ENCODE measurements at places on chromosomes 2 and 18.

DNA sequence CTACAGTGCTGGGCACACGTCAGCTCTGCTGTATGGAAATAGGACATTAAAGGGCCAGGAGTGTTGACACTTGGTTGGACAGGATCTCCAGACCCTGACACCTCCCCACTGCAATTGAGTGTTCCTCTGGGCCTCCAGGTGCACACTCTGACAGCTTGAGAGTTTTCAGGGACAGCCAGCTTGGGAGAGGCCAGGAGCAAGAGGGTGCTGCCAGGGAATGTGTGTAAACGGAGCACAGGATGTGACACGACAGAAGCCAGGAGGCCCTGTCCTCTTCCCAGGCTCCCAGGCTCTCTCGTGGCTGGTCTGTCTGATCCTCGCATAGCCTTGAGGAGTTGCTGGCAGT lies 318.1 kb upstream of the HS6ST1 start:
- DNase-seq = peak; percentile 63

DNA sequence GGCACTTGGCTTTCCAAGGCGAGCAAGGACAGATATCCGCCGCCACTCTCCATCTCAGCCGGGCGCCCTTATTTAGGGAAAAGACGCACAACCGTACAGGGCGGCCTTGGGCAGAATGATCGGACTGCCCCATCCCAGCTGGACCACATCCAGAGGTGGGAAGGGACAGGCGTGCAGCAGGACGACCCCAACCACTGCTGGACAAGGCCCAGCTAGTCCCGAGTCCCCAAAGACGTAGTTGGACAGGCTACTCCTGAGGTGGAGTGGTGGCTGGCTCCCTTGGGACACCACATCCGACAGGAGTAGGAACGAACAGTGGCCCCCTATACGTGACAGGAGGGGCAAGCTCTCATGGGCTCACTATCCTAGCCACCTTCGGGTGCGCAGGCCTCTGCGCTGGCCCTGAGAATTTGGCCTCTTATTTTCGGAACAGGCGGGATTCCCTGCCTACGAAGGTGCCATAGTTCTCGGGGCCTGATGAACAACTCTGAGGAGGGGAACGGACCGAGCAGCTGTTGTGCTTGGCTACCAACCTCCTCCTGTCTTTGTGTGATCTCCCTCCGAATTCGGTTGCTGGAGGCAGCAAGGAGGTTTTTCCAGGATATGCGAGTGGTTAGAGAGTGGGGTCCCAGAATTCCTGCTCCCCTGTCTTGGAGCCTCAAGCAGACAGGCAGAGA lies 2.3 kb downstream of the FEV start:
- DNase-seq = no peak

DNA sequence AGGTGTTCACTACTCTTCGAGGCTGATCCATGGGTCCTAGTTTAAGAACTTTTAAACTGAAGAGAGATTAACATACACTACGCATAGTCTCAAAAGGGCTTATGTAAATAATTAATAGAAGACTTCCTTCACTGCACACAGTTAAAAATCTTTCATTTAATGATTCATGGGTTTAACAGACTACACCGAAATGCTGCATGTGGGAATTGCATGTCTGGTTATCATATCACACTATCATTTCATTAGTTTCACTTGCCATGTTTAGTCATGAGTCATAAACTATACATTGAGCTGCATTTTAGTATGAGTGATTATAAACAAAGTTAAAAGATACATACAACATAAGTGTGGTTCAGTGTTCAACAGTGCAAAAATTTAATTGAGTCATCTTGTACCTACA lies 31.2 kb downstream of the GLS start:
- no peak for DNase-seq

DNA sequence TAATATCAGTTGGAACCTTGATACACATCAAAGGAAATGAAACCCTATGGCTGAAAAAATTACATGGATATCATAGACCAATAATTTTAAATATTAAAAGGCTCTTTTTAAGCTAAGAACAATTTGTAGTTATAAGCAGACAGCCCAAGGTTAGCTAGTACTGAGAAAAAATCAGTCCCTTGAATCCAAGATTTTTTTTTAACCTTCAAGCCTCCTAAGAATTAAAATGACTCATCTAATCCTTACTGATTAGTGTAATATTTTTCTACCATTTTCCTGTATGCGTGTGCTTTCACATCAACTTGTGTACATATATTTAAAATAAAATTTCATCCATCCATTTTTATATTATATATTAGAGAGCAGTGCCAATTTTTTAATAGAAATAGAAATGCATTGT lies 1004.9 kb upstream of the ZEB2 start:
- DNase-seq = no peak
